ENCODE measurements at places on chromosomes 3 and 15.

DNA sequence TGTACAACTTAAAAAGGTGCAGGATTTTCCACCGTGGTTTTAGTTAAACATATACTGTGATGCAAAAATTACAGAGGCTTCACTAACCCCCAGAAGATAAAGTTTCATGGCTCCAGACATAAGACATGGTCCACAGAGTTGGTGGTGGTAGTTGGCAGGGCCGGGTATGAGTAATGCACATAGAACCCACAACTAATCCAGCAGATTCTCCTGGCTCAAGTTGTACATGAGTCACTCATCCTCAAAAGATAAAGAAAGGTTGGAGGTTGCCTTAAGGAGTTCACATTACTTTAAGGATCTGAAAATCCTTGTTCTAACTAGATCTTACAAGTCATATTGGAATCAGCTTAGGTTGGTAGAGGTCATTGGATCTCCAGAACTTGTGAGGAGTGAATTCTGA lies 98.3 kb upstream of the ZBTB20 start:
- no peak for DNase-seq

DNA sequence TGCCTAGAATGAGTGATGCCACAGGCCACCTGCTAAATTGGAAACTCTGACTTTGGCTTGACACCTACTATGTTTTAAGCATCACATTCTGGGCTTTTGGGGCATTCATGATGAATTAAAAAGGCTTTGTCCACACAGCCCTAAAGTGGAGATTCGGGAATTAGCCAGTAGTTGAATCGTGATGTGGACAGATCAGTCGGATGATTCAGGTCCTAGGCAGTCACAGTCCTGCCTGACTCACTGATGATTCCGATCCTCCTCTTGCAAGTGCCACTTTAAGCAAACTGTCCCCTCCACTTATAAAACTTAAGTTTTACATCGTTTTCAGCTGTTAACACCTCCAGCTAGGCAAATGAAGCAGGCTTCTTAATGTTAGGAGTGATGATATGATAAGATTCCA lies 75.3 kb downstream of the SYNPR start:
- no peak for DNase-seq

GRCh38 chr3:122081543-122082247 lies 26.5 kb downstream of the CD86 start:
- no peak for DNase-seq

GRCh38 chr15:67753891-67754290 lies 71.4 kb upstream of the SKOR1 start:
- DNase-seq: no peak

DNA sequence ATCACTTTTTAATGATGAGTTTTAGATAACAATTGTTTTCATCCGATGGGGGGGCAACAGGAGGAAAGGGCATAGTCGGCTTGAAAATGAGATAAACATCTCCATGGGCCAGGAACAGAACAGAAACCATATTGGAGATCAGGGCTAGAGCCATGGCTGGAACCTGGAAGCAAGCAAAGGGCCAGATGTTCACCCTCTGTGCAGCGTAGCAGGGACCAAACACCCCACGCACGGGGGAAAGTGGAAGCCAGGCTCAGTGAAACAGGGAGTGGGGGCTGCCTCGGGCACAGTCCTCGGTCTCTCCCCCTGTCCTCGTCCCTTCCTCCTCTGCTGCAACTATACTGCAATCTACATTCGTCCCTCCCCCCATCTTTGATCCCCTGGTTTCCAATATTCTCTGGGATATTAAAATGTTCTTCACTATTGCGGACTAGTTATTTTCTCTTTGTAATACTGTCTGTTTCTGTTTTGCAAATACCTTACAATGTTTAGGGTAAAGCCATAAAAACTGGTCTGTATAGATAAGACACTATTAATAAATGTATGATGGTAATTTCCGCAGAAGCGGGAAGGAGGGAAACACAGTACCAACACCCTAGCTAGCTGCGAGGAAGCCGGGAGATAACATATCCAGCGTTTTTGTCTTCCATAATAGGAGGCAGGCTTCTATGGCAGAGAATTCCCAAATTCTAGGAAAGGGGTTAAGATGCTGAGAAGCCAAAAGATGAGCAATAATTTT lies 121.5 kb downstream of the XXYLT1 start:
- no peak for DNase-seq

GRCh38 chr15:32747921-32748342 lies 30.1 kb downstream of the GREM1 start:
- no peak for DNase-seq

DNA sequence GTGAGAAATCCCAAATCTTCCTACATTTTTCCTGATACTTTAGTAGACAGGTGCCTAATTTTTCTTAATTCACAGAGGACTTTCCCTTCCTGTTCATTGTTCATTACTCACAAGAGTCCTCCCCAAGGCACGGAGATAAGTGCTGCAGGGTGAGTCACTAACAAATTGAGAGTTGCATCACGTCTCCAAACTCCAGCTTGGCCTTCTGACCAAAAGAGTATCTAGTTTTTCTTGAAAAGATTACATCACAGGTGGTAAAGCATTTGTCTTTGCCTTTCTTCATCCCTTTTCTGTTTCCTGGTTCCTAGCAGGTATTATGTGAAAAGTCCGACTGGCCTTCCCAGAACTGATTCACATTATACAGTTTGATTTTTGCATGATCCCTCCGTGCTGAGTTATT lies 24.9 kb upstream of the RASGRP1 start:
- peak; percentile 7 for DNase-seq

DNA sequence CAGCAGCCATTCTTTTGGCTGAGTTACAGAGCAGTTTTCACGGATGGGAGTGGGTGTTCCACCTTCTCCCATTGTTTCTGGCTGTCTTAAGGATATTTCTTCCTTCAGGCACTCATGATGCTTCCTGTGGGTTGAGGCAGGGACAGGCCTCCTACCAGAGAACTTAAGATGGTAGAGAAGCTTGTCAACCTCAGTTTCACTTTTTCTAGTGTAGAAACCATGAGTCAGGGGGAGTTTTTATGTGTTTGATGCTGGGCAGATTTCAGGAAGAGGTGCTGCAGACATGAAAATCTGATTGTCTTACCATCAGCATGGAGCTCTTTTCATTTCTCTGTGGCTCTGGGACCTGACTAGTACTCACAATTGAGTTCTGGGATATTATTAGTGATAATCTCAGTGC lies 48.7 kb upstream of the VEPH1 start:
- no peak for DNase-seq

DNA sequence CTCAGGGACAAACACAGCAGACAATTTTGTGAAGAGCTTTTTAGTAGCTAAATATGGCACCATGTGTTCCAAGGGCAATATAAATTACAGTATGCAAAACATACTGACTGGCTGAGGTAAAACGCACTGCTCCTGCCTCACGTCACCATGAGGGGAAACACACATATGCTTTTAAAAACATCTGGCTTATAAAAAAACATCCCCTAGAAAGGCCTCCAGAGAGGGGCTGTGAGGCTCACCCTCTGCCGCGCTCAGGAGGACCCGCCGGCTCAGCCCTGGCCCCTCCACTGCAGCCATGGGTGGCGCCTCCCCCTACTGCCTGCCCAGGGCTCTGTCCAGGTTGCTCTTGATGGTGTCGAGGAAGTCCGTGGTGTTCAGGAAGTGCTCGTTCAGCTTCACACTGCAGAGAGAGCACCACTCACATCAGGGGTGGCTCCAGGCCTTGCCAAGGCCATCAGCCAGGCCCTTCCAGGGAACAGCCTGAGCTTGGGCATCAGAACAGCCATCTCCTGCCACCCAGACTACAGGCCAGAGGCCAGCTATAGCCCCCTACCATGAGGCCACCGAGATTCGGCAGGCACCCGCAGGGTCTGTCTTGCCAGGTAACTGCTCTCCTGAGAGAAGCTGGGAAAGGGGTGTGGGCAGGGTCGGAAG lies 18.2 kb downstream of the IDH2 start:
- DNase-seq: no peak

DNA sequence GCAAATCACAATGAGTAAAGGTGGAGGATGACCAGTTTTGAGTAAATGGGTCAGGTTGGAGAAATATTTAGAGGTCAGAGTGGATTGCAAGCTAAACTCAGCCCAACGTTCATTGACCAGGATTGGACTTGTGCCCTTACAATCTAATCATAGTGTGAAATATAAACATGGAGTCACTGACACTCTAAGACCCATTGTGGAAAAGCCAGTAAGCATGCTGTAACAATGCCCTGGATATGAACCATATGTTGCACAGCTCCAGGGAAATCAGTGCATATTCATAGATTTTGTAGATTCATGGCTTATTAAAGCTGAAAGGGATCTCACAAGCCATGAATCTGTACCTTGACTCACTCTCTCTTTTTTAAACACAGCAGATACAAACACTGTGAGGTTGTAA lies 660.2 kb upstream of the LMCD1 start:
- no peak for DNase-seq

- no peak for DNase-seq
Measured at GRCh38 chr3:105598042-105598796, 231.5 kb downstream of the ALCAM start.

GRCh38 chr3:170205302-170205701 lies 16.9 kb upstream of the PRKCI start:
- DNase-seq: no peak

GRCh38 chr3:111794711-111795110 lies 64.4 kb upstream of the PHLDB2 start:
- DNase-seq: no peak

DNA sequence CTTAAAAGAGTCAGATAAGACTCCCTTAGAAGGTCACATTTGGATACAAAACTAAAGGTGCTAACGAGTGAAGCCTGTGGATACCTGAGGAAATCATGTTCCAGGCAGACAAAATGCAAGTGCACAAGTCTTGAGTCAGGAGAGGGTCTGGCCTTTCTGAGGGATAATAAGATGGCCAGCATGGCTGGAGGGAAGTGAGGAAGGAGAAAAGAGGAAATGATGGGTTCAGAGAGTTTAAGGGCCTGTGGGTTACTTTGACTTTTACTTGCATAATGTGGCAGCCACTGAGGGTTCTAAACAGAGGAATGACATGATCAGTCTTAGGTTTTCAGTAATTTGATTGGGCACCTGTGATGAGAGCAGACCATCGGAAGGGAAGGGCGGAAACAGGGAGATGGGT lies 3.5 kb upstream of the ROPN1B start:
- DNase-seq: no peak

- no peak for DNase-seq
Measured at GRCh38 chr3:100984308-100984707, 8.9 kb downstream of the ABI3BP start.

DNA sequence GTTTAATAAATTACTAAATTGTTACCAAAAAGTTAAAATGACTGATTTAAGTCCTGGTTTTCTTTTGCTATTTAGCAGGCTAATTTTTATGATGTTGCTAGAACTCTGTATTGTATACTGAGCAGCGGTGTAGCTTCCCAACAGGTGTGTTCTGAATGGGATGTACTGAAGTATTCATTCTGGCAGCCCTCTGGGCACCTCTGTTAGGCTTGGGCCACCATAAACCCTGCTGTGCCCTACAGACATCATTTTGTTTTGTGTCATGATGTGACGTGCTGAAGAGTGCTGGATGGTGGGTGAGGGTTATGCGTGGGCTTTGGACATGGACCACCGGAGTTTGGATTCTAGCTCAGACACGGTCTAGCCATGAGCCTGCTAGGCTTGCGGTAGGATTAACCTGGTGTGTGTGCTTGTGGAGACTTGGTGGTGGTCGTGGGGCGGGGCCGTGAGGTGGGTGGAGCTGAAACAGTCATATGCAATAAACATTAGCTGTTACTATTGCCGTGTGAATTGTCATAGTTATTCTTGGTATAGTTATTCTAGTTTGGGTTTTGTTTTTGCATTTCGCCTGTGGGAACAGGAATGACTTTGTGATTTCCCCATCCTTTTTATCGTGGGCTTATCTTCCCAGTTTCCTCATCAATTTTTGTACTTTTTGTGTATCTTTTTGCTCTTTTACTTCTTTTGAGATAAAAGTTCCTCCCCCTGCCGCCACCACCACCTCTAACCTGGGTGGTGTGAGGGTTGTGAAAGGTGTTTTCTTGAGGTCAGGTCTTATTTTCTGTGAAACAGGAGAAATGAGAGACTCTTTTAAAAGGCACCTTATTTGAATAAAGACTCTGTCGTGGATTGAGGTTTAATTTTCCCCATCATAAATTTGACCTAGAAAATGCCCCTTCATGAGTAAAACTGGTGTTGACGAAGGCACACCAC lies 93.7 kb downstream of the MCTP2 start:
- no peak for DNase-seq

DNA sequence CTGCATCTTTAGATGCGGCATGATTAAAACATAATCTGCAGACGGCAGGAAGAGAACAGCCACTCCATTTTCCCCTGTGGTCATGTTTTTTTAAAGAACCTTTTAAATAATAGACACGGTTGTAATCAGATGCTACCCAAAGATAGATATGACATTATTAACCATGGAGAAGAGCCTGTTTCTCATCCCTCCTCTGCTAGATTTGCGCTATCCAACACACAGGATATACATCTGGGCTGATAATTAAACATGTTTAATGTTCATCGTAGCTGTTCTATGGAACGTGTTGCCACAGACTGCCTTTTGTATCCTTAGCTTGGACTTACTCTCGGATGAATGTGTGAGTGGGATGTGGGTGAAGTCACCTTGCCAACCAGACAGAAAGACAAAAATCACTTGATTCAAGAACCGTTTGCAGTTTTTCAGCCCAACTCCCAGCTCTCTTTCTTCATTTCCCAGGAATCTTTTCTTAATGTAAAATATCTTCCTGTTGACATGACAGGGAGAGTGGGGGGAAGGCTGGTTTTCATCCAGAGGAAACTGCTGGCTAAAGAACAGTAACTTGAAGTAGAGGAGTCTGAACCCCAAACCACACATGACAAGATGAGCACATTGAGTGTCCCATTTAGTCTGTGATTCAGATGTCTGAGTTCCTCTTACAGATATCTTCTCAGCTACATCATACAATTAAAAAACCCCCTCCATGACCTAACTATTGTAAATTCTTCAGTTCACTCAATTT lies 118.6 kb upstream of the PRICKLE2 start:
- DNase-seq: no peak

GRCh38 chr3:150861851-150862250 lies 43.4 kb downstream of the MINDY4B start:
- DNase-seq: no peak

DNA sequence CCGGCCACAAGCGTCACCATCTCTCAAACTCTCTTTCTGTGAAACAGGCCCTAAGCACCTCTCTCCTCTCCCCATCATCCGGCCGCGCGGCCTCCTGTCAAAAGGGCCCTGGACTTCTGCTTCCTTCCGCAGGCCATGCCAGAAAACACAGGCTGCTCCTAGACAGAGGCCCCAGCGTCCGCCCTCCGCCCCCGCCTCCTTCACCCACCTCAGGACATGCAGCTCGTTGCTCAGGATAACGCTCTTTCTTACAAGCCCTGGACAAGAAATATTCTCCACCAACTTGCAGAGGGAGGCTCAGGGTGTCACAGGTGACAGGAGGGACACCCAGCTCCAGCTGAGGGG lies 212.0 kb downstream of the XXYLT1 start:
- no peak for DNase-seq

DNA sequence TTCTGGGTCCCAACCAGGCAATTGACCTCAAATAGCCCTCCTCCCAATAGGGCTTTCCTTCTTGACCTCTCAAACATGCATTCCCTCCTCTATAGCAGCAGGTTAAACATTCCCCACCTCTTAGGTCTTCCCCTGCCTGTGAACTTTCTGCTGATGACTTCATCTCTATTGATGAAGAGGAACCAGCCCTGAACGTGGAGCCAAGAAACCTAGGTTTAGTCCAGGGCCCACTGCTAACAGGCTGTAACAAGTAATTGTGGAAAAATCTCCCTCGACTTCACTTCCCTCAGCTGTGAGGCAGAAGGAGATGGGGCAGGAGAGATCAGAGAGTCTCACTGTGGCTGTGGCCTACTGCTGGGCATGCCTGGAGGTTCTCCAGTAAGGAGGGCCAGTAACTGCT lies 24.7 kb downstream of the ILDR1 start:
- DNase-seq: no peak

All from HL-60 (cell line).